ENCODE measurements at places on chromosomes 2 and 18.

- DNase-seq, result no peak
These were observed 88.4 kb downstream of the CTIF start for GRCh38 chr18:48627216-48627615.

- DNase-seq, result no peak
These were observed 157.2 kb downstream of the DDX1 start for GRCh38 chr2:15748736-15749323.

- DNase-seq, result no peak
These were observed 571.2 kb upstream of the ZEB2 start for GRCh38 chr2:145090841-145091761.

DNA sequence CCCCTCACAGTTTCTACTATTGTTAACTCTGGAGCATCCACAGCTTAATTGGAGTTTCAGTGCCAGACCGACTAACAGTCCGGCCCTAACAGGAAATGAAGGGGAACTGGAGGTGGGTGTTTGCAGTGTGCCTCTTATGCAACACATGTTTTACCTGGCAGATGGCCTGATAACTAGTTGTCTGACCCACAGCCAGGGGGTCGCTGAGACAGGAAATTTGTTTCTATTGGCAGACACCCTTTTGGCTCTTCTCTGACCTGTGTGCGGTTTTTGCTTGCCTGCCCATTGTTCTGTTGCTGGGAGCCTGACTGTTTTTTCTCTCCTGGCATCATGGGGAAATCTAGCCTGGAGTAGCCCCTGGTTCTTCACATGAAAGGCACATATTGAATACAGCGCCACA, 1329.8 kb downstream of the DSC3 start:
- no peak for DNase-seq

DNA sequence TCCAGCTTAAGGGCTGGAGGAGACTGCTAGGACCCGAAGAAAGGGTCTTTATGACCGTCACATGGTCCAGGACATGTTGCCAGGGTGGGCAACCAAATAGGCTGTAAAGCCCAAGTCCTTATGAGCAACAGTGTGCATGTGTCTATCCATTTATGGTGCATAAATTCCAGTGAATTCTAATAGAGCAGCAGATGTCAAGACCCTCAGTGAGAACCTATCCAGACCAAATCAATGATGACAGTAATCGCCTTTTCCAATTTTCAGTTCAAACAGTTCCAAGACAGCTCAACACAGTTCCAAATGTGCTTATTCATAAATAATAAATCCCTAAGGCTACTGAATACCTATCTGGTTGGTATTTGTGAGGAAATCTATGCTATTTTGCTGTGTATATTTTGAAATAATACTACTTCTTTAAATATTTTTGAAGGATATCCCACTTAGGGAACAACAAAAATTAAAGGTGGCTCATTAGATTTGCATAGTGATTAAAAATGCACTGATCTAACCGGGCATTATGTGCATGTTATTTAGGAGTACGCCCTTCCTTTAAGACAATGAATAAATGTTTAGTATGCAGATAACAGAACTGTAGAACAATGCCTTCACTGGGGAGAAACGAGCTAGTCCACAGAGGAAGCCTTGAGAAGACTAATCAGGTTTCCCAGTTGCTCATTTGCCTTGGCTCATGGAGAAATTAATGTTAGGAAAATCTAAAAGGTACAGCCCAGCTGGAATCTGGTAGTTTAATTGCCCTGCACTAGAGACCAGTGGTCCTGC, 519.5 kb upstream of the CHAC2 start:
- DNase-seq, result no peak

- DNase-seq, result no peak
These were observed 40.1 kb upstream of the TAF1B start for GRCh38 chr2:9803023-9803805.

DNA sequence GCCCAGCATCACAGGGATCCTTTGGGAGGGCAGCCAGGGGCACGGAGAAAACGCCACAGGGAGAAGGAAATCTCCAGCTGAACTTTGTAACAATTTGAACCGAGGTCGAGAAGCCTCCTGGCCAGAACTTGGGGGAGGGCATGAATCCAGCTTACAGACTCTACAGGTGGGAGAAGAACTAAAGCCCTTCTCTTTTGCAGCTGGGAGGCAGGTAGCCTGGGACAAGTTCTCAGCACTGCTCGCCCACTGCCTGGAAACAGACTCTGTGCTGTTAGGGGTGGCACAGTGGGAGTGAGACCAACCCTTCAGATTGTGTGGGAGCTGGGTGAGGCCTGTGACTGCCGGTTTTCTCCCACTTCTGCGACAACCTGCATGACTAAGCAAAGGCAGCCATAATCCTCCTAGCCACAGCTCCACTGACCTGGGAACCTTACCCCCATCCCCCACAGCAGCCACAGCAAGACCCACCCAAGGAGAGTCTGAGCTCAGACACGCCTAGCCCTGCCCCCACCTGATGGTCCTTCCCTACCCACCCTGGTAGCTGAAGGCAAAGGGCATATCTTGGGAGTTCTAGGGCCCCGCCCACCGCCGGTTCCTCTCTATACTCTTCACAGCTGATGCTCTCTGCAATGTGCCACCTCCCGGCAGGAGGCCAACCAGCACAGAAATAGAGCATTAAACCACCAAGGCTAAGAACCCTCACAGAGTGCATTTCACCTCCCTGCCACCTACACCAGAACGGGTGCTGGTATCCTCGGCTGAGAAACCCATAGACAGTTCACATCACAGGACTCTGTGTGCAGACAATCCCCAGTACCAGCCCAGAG, 136.0 kb upstream of the SIX2 start:
- no peak for DNase-seq

GRCh38 chr2:71504611-71505010, 51.2 kb downstream of the DYSF start:
- DNase-seq, result no peak

DNA sequence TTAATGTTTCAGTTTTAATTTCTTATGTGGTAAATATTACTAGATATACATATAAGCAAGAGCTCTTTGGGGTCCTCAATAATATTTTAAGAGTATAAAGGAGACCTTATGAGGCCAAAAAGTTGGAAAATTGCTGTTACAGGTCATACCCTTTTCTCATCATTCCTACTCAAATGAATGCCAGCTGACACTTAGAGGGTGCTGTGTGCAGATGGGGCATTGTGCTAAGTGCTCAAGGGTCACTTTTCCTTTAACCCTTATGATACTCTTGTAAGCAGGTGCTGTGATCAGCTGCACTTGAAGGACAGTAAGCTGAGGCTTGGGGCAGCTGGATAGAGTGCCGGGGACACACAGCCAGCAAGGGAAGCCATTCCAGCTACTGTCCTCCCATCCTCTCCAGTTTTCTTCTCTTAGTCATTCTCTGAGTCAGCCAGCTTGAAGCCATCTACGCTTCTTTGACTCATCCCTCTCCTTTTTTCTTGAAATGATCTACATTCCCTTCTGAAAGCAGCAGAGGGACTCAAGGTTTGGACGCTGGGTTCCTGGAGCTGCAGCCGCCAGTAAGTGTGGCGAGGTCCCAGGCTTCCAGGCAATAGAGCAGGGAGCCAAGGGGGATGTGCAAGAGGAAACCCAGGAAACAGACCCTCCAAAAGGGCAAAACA, 42.0 kb upstream of the CREB1 start:
- DNase-seq, result no peak

- no peak for DNase-seq
These were observed 109.1 kb downstream of the RIF1 start for GRCh38 chr2:151518802-151519201.

GRCh38 chr2:44324971-44325426, 36.3 kb downstream of the PREPL start:
- no peak for DNase-seq

GRCh38 chr2:47864566-47864965, 41.7 kb downstream of the FBXO11 start:
- no peak for DNase-seq

GRCh38 chr2:75896779-75897366, 186.2 kb upstream of the GCFC2 start:
- no peak for DNase-seq

- DNase-seq, result no peak
These were observed 230.6 kb upstream of the SP5 start for GRCh38 chr2:170484552-170484951.

DNA sequence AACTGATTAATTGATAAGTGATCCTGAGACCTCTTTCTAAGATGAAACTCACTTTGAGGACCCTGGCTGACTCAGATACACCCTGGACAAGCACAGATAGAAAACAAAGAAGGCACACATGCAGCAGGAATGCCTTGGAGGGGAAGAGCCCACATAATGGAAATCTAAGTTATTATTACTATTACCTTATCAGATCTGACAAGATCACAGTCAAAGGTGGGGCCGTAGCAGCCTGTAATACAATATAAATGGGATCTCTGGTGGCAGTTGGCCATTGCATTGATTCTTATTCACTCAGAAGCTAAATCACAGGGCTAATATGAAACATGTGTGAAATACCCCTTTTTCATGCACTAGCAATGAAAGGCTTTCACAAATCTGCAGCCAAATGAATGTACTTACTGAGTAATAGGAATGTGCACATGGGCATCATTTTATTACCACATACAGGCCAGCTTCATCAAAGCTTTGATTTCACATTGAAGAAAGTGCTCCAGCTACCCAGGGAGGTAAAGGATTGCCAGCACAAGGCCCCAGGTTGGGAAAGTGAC, 84.0 kb downstream of the ZBTB7C start:
- DNase-seq, result no peak

DNA sequence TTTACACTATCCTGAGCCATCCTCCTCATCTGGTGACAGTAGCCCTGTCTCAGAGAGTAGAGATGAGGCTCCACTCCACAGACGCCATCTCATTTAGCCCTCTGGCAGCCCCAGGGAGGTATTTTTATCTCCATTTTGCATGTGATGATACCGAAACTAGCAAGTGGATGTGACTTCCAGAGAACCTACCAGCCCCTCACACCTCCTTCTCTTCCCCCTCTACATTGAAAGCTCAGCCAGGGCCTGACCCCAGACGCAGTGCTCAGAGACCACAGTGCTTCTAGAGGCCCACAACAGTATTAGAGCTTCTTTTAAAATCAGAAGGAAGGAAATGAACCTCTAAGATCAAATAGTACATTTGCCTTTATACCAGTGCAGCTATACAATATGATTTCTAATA, 8.3 kb downstream of the GYPC start:
- peak; percentile 87 for DNase-seq

DNA sequence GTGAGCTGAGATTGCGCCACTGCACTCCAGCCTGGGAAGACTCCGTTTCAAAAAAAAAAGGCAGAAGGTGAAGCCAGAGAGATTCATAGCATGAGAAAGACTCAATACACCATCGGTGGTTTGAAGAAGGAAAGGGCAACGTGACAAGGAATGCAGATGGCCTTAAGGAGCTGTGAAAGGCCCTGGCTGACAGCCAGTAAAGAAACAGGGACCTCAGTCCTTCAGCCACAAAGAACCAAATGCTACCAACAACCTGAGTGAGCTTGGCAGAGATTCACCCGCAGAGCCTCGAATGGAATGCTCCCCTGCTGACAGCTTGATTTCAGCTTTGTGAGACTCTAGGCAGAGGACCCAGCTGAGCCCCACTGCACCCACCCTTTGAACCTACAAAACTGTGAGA, 154.9 kb upstream of the NDUFV2 start:
- no peak for DNase-seq

- DNase-seq, result no peak
These were observed 18.1 kb upstream of the LOXHD1 start for GRCh38 chr18:46675112-46675511.

- no peak for DNase-seq
These were observed 330.0 kb upstream of the PKDCC start for GRCh38 chr2:41717839-41718238.

DNA sequence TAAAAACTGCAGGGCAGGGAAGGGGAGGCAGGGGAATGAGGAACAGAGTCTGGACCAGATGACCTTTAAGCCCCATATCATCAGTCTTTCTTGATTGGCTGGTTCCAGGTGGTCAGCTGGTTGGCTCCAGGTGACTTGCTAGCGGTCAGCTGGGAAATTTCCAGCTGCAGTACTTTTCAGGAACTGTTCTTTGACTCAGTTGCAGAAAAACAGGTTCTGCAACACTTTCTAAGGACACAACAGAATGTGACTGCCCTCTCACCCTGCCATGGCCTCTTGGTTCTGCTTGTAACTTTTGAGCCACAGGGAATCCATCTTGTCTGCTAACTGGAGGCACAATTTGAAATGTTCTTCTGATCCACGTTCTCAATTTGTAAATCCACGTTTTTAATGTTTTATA, 278.3 kb upstream of the LRATD1 start:
- no peak for DNase-seq

DNA sequence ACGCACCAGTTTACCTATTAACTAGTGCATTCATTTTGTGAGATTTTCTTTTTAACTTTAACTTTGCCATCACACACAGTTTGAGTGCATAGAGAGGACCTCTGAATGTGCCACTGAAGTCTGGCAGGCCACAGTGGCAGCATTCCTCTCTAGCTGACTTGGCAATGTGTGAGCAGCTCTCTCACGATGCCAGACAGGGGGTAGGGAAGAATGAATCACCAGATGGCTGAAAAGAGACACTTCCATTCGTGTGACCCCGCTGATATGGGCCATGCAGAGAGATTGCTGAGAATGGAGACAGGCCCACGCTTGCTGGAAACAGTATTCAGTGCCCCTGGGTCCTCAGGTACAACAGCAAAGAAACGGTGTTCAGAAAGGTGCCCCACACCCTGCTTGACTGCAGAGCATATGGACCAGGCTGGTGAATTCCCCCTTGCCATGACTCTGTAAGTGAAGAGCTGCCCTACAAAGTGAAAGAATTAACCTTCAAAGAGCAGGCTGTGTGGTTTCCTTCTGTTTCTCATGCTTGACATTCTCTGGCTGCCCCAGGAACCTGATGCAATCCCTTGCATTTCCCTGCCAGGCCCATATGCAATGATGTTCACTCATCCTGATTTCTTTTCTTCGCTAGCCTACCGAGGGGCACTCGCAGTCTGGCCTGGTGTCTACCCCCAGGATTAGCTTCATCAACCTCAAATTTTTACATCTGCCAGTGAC, 236.1 kb downstream of the CDH20 start:
- no peak for DNase-seq

DNA sequence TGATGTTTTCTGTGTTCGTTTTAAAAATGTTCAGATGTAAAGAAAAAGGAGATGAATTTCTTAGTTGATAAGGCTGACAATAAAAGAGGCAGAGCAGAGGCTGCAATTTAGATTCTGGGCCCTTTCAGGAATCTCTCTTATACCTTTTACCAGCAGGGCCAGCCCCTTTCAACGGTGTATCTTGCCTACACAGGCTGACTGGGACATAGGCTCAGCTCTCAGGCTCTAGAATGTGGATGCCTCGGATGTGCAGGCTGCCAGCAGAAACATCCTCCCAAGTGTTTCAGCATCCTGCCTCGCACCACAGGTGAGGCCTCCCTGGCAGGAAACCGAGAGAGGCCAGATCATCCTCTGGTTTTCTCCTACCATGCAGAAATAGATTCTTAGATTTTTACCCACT, 3.4 kb downstream of the C2orf80 start:
- no peak for DNase-seq

- no peak for DNase-seq
These were observed 2.3 kb downstream of the PSMD1 start for GRCh38 chr2:231058761-231059550.

GRCh38 chr2:161265874-161266273, 42.4 kb upstream of the PSMD14 start:
- no peak for DNase-seq
